Activated CD8-positive, alpha-beta memory T cell treated with anti-CD3 and anti-CD28 coated beads for 4 hours (primary cell): ENCODE measurements at places on chromosomes 7 and 10.

DNA sequence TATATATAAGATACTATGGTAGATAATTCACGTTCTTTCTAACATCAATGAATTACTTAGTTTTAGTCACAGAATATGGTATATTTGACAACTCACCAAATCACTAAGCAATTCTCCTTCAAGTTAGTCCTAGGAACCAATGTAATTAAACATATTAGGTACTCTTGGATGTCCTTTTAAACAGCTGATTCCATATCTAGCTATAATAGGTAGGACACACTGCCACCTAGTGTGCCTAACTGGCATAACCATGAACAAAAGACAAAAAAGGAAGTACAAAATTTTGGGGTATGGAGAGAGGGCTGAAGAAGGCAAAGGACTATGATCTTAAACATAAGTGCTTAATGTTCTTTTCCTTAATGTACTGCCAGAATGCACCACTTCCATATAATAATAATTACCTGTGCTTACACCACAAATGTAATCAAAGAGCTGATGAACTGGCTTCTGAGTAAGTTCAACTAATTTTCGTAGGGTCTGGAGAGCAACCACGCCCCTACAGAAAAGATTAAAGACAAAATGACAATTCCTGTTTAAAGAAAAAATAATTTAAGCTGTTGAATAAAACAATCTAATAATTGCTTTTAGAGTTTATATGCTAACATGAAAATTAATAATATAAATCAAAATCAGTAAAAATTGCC is 28.7 kb downstream of the PNPLA8 start:
- DNase-seq, result peak; percentile 9

- DNase-seq, result no peak
Measured at GRCh38 chr7:781186-781849, 51.0 kb upstream of the SUN1 start.

DNA sequence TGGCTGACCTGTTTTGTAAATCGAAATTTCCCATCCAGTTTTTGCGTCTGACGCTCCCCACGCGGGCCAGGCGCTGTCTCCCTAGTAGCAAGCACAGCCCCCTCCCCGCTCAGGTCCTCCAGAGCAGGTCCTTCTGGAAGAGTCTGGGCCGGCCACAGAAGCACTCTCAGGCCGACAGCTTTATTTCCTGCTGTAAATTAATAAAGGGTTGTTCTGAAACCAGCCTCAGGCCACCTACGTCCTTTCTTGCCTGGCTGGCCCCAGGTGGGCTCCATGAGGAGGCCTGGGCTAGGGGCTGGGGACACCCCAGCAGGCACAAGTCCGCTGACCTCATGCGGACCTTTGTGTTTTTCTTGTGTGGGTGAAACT is 35.2 kb downstream of the CAMK2B start:
- DNase-seq, result no peak

DNA sequence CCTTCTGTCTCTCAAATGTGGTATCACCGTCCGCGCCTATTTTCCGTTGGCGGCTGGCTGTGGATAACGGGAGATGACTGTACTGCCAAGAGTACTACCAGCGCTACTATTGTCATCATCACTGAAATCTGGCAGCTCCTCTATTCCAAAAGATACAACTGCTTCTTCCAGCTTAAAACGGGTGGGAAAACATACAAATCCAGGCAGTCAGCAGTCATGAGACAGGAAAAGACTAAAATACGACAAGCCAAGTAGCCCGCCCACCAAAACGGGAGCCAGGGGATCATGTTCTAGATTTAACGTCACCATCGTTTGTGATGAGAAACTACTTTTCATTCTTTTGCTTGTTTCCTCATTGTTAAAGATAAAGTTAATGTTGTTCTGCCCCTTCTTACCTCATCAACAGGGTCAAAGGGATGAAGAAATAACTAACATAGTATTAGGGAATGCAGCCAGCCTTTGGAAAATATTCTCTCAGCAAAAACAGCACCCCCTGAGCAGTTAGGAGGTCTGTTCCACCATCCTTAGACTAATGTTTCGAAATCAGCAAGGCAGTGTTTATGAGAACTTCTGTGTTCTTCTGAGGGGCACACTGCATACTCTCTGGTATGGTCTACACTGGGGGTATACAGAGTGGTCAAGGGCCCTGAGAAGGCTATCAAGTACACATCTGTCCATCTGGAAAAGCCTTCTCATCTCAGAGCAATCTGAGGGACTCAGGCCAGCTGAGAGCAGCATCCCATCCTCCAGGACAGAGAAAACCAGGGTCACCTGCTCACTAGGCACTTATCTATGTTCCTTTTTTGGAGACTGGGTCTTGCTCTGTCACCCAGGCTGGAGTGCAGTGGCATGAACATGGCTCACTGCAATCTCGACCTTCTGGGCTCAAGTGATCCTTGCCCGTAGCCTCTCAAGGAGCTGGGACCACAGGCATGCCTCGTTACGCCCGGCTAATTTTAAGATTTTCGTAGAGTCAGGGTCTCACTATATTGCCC is 47.5 kb downstream of the GNA12 start:
- no peak for DNase-seq

GRCh38 chr10:50501924-50502452 is 121.8 kb downstream of the SGMS1 start:
- DNase-seq, result no peak

DNA sequence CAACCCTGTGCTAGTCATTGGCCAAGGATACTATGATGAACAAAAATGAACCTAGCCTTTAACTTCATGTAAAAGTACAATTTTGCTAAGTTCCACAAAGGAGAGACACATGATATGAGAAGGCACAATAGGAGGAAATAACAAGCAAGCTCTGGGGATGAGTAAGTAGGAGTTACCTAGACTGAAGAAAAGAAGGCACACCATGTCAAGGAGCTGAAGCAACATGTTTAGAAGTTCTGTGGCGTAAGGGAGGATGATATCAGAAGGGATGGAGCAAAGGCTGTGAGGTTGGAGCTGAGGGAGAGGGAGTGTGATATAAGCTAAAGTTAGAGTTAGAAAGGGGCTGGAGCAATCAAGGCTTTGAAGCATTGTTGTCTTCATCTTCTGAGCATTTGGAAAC is 25.6 kb downstream of the KIFBP start:
- no peak for DNase-seq

DNA sequence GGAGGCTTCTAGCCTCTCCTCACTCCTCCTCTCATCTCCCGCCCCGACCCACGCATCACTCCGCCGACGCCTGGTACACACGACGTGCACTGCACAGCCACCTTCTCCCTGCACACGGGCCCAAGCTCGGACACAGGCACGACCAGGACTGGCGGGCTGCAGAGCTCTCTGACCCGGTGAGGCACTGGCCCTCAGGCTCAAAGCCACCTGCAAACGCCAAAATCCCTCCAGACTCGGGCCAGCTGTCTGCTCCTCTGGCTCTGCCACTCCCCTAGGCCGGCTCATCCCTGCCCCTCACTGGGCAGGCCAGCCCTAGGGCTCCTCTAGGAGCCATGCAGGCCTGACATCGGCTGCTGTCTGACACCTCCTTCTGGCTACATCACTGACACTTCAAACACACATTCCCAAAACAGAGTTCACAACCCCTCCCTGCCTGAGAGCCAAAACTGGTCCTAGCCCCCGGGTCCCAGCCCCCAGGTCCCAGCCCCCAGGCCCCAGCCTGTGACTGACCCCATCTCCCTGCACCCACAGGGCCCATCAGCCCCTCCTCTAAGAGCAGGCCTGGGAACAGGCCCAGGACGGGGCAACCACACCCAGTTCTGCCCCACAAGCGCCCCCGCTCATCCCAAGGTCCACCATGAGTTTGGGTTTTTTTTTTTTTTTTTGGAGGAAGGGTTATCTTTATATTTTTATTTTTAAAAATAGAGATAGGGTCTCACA is 35.1 kb downstream of the MAD1L1 start:
- DNase-seq, result no peak

GRCh38 chr7:26307226-26307625 is 15.6 kb downstream of the SNX10 start:
- DNase-seq, result no peak

GRCh38 chr7:149239345-149240143 is at the start of gene ZNF212:
TSS of gene ZNF212 (plus strand) at chr7:149239651. CDS start at chr7:149239779, 128 bp downstream.
- peak; percentile 71 for DNase-seq

GRCh38 chr7:8201846-8202441 is 60.0 kb downstream of the ICA1 start:
- no peak for DNase-seq

- no peak for DNase-seq
Measured at GRCh38 chr7:49321843-49322242, 397.5 kb downstream of the CDC14C start.

GRCh38 chr10:49418328-49418727 is 22.4 kb upstream of the DRGX start:
- DNase-seq, result no peak

GRCh38 chr10:117409549-117410305 is 34.5 kb upstream of the PDZD8 start:
- DNase-seq, result no peak

DNA sequence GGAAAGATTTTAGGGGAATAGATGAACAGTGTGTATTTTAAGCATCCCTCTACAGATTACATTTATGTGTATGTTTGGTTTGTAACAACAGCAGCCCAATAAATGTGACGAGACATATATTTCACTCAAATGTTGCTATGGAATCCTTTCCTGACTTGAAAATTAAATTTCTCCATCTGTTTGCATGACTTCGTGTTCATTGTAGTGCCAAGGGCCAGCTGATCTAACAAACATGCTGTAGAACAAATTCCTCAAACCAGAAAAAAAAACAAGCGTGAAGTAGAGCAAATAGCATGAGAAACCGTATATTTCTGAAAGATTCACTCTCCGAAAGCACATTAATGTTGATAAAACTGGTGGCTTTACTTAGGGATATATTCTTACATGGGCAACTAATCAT is 87.8 kb downstream of the NRCAM start:
- DNase-seq, result no peak

DNA sequence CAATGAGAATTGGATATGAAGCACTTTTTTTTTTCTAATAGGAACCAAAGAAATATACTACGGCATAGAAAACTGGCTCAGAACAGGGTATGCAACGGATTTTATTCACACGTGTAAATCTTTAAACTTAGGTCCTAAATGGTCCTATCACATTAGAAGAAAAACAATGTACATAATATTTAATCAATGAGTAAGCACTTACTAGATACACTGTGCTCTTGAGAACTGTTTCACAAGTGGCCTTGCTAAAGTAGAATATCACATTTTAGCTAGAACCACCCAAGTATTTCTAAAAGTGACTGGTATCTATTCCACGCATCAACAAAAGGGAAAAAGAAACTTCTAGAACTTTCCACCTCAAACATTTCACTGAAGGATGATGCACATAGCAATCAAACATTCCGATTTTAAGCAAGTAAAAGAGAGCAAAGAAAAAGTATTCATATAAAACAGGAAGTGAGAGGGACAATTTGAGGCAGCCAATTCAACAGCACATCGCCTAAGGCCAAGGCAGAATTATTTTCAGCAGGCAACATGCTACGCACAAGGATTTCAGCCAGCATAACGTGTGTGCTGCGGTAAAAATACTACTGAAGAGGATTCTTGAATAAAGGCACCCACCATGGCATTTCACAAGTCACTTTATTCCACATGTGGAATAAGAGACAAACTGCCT is 55.8 kb downstream of the PARD3 start:
- DNase-seq, result no peak

- DNase-seq, result no peak
Measured at GRCh38 chr7:119288416-119288815, 984.6 kb upstream of the KCND2 start.

- DNase-seq, result no peak
Measured at GRCh38 chr7:83701736-83702135, 52.8 kb upstream of the SEMA3E start.

- no peak for DNase-seq
Measured at GRCh38 chr7:34734771-34735170, 76.8 kb downstream of the NPSR1 start.

GRCh38 chr10:79890469-79890868 is 58.4 kb downstream of the SFTPD start:
- no peak for DNase-seq

- DNase-seq, result no peak
Measured at GRCh38 chr7:115940460-115941060, 90.0 kb downstream of the TFEC start.

GRCh38 chr7:101848208-101848951 is 31.0 kb downstream of the CUX1 start:
- DNase-seq, result no peak

DNA sequence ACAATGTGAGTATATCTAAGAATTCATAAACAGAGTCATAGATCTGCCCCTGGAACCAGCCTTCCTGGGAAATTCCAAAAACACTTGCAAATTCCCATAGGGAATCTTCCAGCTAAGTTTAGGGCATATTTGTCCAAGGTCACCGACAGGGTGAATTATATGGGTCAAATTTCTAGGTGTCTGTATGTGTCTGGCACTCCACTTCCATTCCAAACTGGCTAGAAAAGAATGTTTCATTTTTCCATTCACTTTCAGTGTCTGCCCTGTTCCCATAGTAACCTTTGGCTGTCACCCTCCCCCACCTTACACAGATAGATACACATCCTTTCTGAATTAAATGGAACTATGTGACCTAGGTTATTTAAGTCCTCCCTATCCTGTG is 230.9 kb downstream of the CREB5 start:
- DNase-seq, result no peak

DNA sequence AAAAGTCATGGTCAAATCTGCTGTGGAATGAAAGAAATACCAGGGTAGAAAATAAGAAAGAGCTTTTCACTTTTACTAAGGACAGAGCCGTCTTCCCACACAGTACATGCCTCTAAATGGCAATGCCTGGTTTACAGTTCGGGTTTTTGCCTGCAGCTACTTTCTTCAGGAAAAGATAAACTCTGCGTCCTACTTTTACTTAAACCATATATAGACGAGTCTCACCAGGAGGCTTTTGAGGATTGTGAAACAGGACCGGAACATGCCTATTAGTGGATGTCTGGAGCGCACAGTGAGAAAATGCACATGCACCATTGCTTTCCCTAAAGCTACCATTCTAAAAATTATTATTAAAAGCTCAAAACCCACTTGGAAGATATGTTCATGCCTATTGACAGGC is 70.5 kb downstream of the KLF6 start:
- no peak for DNase-seq

DNA sequence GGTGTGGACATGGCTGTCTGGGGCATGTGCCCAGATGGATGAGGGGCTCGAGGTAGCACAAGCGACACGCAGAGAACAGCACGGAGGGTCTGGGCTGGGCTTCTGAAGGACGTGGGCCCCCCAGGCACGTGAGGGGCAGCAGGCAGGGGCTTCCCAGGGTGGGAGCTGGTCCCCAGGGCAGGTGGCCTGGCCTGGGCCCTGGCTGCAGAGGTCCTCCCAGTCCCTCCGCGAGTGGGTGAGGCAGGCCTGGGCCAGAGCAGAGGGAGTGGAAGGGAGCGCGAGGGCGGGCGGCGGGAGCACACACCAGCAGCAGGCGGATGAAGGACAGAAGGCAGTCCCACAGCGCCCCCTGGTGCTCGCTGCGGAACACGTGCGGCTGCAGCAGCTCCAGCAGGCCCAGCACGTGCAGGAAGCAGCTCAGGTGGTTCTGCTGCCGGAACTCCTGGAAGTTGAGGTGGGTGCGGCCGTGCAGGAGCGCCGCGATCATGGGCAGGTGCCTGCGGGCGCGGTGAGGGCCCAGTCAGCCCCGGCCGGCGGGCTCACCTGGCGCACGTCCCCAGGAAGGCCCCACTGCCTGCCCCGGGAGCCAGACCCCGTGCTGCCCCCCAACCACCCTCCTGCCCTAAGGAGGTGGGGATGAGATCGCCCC is 14.7 kb upstream of the MICALL2 start:
- DNase-seq, result peak; percentile 67
